ENCODE measurements at places on chromosomes 6 and 20.

DNA sequence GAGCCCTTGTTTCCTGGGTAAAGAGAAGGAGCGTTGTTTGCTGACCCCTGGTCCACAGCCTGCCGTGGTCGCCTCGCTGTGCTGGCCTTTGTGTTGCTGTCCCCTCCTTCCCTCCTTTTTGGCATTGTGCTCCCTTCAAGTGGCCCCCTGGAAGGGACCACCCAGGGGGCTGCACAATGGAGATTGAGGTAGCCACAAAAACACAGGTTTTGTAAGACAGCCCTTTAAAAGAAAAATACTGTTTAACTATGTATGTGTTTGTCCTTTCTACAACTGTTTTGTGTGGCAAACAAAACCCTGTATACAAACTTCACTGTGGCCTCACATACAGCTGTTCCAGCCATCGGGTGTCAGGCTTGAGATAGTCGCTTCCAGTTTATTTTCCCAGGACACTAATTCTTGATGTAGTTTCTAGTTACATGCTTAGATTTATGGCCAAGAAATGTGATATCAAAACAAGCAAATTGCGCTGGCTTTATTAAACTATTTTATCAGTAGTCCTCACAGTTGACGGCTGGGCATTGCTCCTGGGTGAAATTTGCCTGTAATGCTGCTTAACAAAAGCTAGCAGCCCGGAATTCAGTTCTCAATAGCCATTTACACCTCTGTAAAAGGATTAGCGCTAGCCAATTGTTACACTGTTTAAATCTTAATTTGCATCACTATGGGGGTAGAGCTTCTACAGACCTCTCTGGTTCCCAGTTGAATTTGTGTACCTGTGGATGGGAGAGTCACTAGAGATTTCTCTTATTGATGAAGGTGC, 64.1 kb downstream of the KIZ start:
- DNase-seq, result no peak

- peak; percentile 6 for DNase-seq
Observed at GRCh38 chr6:46044881-46045617, 29.4 kb upstream of the CLIC5 start.

- no peak for DNase-seq
Observed at GRCh38 chr6:1105833-1106400, 206.0 kb upstream of the FOXQ1 start.

DNA sequence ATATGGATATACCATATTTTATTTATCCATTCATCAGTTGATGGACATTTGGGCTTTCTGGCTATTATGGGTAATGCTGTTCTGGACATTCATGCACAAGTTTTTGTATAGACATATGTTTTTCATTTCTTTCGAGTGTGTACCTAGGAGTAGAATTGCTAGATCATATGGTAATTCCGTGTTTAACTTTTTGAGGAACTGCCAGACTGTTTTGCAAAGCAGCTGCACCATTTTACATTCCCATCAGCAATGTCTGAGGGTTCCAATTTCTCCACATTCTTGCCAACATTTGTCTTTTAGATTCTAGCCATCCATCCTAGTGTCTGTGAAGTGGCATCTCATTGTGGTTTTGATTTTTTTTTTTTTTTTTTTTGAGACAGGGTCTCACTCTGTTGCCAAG, 20.8 kb downstream of the SRC start:
- DNase-seq, result no peak

DNA sequence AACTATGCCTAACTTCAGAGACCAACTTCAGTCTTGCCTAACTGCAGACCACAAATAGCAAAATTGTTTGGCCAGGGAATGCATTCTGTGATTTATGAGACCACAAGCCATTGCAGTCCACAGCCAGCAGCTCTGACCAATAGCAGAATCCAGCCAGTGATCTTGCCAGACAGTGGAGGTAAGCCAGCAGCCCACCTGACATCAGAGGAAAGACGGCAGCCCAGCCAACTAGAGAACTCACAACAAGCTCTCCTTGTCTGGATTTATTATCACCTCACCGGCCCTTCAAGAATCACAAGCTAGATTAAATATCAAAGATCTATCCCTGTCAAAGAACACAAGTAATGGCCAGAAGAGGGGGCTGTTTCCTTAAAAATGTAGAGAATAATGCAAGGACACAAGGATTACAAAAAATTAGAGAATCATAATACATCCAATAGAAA, 66.5 kb upstream of the SLC35F1 start:
- DNase-seq, result no peak

GRCh38 chr6:7148100-7148822, 40.5 kb downstream of the RREB1 start:
- no peak for DNase-seq

DNA sequence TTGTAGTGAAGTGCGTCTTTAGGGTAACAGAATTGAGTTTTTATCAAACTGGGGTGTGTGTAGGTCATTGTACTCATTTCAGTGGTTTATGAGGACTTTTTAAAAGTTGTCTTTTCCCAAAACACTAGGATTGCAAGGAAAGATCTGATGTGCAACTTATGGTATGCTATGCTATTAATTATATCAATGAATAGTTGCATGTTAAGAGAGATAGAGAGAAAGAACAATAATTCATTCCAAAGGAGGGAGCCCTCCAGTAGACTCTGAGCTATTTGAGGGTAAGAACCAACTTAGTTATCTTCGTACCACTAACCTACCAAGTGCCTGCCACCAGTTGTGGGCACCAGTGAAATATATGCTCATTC, 117.1 kb downstream of the RNF144B start:
- no peak for DNase-seq

GRCh38 chr20:62020935-62021701, 44.6 kb downstream of the TAF4 start:
- no peak for DNase-seq

DNA sequence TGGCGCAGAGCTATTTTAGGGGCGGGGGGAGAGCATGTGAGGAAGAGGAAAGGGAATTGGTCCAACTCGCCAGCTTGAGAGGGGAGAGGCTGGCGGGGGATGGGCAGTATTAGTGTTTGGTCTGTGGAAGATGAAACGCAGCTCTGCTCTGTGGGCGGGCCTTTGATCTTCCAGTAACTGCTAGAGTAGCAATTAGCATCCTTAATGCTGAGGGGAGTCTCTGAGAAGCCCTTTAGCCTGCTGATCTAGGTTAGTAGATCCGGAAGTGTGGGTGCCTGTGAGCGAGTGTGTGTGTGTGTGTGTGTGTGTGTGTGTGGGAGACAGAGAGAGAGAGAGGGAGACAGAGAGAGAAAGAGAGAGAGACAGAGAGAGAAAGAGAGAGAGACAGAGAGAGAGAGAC, 117.2 kb upstream of the BACH2 start:
- DNase-seq, result peak; percentile 95

DNA sequence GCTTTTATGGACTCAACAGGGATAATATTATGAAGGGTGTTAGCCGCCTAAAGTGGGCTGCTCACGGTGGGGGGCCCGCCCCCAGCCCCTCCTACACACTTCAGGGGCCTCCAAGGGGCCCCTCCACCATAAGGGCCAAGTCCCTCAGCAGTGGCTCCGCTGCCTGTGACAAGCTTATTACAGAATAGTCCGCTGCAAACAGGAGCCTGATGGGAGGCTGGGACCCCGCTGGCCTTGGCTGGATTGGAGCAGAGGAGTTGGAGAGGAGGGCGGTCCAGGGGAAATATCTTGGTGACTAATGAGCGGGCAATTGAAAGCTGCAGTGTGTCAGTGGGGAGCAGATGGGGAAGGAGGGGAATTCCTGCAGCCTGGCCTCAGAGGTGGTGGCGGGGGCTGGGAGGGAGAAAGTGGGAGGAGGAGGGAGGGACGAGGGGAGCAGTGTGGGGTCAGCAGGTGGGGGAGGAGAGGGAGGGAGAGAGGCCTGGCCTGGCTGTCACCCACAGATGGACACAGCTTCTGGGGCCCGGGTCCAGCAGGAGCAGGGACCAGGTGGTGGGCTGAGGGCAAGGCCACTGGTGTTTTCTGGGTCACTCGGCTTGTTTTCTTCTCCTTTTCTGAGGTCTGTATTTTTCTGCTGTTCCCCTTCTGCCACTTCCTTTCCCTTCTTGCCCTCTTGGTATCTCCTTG, 57.6 kb upstream of the FOXP4 start:
- no peak for DNase-seq

DNA sequence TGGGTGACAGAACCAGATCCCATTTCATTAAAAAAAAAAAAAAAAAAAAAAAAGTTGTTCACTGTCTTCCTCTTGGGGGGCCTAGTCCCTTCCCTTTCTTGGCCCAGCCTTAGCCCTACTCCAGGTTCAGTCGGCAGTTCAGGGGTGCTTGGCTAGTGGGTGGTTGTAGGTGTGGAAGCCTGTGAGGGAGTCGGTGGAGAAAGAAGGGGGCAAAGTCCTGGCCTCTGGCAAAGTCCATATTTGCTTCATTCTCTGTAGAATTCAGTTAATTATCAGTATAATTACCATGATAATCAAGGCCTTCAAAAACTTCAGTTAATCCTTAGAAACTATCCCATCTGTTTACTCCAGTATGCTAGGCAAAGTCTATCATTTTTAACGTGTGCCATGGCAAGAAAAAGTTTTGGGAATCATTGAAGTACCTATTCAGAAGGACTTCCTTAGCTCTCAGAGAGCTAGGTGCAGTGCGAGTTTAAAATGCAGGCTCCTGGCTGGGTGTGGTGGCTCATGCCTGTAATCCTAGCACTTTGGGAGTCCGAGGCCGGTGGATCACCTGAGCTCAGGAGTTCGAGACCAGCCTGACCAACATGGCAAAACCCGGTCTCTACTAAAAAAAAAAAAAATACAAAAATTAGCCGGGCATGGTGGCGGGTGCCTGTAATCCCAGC, 205.7 kb upstream of the ARG1 start:
- no peak for DNase-seq

- no peak for DNase-seq
Observed at GRCh38 chr6:108132863-108133262, 33.0 kb upstream of the NR2E1 start.

DNA sequence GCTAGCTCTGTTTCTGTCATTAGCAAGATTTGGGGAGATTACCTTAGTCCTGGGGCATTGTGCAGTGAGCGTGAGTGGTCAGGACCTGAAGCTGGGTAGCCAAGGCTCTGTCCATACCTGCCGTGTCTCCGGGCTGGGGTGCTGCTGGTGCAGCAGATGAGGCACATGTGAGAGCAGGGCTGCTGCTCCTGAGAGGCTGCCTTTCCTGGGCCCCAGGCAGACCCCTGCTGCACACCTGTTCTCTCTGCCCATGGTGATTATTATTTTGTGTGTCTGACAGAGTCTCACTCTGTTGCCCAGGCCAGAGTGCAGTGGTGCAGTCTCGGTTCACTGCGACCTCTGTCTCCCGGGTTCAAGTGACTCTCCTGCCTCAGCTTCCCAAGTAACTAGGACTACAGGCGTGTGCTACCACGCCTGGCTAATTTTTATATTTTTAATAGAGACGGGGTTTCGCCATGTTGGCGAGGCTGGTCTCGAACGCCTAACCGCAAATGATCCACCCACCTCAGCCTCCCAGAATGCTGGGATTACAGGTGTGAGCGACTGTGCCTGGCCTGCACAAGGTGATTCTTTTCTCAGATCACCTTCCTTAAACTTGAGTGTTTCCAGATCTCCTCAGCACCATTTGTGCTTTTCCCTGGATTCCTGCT, 36.8 kb upstream of the IRF4 start:
- DNase-seq, result no peak

- DNase-seq, result no peak
Observed at GRCh38 chr6:51300510-51300909, 481.8 kb downstream of the TFAP2B start.

GRCh38 chr20:25532971-25533391, 52.4 kb downstream of the NINL start:
- DNase-seq, result no peak

- DNase-seq, result no peak
Observed at GRCh38 chr6:15312500-15312899, 66.6 kb downstream of the JARID2 start.

All from CD4-positive, alpha-beta T cell treated with Interleukin-4 for 4 hours (primary cell).